ENCODE measurements at places on chromosomes 4 and X.

DNA sequence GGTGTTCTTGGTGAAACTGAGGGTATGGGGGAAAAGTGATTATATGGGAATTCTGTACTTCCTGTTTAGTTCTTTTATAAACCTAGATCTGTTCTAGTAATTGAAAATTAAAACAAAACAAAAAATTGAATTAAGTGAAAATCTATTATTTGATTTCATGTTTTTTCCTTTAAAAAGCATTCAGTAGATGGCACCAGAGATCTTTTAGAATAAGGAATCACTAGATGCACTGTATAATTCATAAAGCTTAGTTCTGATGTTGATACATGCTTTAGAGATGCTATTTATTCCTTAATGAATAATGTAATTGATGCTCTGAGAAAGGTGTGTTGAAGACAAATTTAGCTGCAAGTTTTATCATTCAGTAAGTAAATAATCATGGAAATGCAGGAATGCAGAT lies 87.3 kb downstream of the LCORL start:
- no peak for DNase-seq

- DNase-seq = no peak
These were observed 43.1 kb upstream of the FREM3 start for GRCh38 chr4:143743591-143743990.

DNA sequence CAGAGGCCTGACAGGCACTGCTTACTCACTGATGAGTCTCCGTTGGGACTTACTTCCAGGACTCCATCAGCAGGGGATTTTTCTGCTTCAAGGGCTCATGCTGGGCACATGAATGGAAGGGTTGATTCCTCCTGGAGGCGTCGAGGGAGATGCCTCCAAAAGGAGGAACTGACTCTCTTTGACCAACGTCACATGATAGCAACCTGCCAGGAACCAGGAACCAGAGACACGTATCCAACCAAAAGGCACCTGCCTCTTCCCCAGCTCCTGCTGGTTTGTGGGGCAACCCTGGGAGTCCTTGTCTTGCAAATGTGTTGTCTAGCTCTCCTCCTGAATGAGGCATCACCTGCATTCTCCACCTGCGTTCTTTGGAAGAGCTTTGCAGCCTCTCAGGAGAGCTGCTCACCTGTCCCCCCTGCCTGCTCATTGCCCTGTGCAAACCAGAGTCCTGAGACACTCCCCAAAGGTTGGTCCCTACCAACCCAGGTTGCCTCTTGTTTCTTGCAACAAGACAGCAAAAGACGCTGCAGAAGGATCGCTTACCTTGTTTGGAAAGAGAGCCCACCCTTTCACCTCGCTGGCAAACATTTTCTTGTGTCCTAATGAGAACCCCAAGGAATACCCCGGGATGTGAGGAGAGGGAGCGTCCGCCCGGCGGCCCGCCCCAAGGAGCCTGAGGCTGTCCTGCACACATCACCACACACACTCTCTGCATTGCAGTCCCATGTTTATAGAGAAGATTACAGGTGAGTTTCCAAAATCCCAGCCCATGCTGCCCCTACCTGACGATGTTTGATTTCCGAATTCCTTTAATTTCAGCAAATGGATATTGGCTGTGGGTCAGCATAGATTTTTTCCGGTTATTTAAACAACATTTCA lies 30.5 kb upstream of the SHOX start:
- DNase-seq = no peak

- DNase-seq = no peak
These were observed 8.0 kb downstream of the CYP2U1 start for GRCh38 chr4:107939307-107939706.

GRCh38 chr4:148069086-148069894 lies 337.4 kb downstream of the ARHGAP10 start:
- DNase-seq = no peak

DNA sequence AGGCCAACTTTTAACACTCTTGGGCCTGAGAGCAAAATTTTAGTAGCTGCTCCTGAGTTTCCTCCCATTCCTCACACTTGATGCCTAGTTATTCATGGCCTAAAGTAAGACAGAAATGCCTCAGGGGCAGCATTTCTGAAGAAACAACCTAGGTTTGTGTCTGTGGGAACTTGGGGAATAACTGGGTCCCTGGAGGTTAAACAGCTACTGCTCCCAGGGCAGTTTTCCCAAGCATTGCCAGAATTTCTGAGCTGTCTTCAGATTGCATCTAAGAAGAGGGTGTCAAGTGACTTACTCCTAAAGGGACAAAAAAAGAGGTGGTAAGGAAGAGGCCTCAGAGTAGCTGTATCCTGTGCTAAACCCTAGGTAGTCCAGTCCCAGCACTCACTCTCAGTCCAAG lies 130.8 kb upstream of the ACSL4 start:
- no peak for DNase-seq

- no peak for DNase-seq
These were observed 73.3 kb upstream of the STX18 start for GRCh38 chr4:4614925-4615678.

DNA sequence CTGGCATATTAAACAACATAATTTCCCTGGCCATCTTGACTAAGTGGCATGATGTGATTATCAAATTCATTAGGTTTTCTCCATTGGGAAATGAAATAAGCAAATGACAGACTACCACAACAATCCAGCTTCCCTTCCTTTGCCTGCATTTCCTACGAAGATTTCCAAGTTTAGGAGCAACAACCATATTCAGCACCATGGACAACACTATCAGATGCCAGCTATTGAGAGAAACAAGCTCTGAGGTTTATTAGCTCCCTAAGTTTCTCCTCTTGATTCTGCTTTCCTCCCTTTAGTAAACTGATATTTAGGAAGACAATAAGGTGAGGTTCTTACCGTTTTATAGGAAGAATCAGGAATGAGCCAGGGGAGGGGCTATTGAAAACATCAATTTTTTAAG lies 36.2 kb downstream of the DCX start:
- DNase-seq = no peak

GRCh38 chrX:150873616-150874015 lies 24.9 kb downstream of the CD99L2 start:
- DNase-seq = peak; percentile 60
